T-cell (primary cell): ENCODE measurements at places on chromosomes 1 and 21. TPM values are rescaled to one million over a fixed set of nuclear protein-coding genes. Genes with fewer than 3 reads are reported as not detected.

- peak overlapping the region; percentile 68 for H3K4me3 ChIP-seq
- DNase-seq = no peak
- H3K36me3 ChIP-seq = no peaks in the 10 kb centered on the region
- H3K4me1 ChIP-seq = peaks cover 71% of the 10 kb centered on the region
- H3K27me3 ChIP-seq = peaks cover 30% of the 10 kb centered on the region
Measured at GRCh38 chr1:197917805-197918651, 856 bp downstream of the LHX9 start.

DNA sequence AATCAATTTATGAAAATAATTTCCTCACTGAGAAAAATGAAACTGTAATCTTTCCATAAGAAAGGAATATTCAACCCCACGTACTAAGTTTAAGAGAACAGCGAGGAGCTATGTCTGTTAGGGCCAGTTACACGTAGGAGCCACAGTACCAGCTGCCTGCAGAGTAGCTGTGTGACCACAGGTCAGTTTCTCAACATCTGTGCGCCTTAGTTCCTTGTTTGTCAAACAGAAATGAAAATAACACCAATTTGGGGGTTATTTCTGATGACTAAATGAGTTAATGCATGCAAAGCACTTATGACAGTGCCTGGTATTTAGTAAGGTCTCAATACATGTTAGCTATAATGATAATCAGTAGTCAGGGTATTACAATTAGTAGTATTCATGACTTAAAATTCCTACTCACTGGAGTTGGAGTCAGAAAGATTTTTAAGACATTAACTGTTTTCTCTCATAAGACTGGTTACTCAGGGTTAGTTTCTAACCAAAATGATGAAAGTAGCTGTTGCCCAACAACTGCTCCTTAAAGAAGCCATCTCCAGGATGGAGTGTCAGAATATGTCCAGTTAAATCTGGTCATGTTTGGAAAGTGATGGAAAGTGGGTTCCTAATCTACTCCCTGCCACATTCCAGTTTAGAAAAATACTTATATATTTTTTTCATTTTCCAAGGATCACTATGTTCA, 85.8 kb upstream of the ZNF648 start:
- no peak overlapping the region for H3K27ac ChIP-seq
- DNase-seq = no peak
- H3K36me3 ChIP-seq = no peaks in the 10 kb centered on the region
- H3K4me3 ChIP-seq = no peak overlapping the region

The LCE2C gene
- not detected for total RNA-seq

The BCAN gene
- not detected for total RNA-seq

- no peaks in the 10 kb centered on the region for H3K4me1 ChIP-seq
- no peak overlapping the region for H3K27ac ChIP-seq
- no peak for DNase-seq
- no peaks in the 10 kb centered on the region for H3K36me3 ChIP-seq
- no peak overlapping the region for H3K4me3 ChIP-seq
Measured at GRCh38 chr1:213623862-213624261, 363.9 kb upstream of the PROX1 start.

DNA sequence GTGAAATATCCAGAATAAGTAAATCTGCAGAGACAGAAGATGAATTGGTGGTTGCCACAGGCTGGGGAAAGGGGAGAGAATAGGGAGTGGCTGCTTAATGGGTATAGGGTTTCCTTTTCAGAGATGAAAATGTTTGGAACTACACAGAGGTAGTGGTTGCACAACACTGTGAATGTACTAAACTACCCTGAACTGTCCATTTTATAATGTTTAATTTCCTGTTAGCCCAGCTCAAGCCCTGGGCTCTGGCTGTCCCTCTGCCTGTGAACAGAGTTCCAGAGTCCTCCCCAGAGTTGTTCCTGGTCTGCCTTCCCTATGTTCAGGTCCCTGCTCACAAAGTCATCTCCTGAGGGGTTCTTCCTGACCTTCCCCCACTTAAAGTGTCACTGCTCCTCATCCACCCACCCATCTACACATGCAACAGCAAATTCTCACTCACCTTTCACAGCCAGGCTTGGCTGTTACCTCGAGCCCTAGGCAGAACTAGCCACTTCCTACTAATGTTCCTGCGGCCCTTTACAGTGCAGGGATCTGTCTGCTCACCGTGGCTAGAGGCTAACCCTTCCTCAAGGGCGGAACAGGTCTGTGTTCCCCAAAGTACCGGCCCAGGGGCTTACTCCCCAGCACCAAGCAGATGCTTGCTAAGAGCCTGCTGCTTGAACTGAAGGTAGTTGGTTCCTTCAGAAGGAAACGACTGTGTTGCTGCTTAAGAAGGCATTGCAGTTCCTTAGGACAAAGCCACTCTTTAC, 22.4 kb downstream of the DHCR24 start:
- no peak overlapping the region for H3K27ac ChIP-seq
- DNase-seq = no peak
- H3K4me1 ChIP-seq = peaks cover 3% of the 10 kb centered on the region
- no peaks in the 10 kb centered on the region for H3K36me3 ChIP-seq
- H3K4me3 ChIP-seq = no peak overlapping the region
- no peaks in the 10 kb centered on the region for H3K27me3 ChIP-seq

The TNNT2 gene
- total RNA-seq = not detected

DNA sequence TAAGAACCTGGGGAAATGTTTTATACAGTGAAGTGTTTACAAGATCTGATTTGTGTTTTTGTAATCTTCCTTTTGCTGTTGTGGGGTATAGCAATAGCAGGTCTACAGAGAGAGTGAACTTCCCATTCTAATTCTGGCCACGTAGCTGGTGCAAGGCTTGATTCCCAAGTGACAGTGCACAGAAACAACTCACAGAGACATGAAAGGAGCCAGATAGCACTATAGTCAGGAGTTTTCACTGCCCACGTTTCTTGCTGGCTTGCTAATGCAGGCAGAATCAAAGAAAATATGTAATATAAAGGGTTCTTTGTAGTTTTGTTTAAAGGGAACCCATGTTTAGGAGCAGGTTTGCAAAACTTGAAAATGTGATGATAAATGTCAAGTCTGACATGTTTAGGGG, 170.9 kb upstream of the IVNS1ABP start:
- no peak overlapping the region for H3K4me3 ChIP-seq
- DNase-seq = no peak
- H3K4me1 ChIP-seq = no peaks in the 10 kb centered on the region
- H3K36me3 ChIP-seq = no peaks in the 10 kb centered on the region

The CD34 gene
- total RNA-seq = 0.72 TPM

DNA sequence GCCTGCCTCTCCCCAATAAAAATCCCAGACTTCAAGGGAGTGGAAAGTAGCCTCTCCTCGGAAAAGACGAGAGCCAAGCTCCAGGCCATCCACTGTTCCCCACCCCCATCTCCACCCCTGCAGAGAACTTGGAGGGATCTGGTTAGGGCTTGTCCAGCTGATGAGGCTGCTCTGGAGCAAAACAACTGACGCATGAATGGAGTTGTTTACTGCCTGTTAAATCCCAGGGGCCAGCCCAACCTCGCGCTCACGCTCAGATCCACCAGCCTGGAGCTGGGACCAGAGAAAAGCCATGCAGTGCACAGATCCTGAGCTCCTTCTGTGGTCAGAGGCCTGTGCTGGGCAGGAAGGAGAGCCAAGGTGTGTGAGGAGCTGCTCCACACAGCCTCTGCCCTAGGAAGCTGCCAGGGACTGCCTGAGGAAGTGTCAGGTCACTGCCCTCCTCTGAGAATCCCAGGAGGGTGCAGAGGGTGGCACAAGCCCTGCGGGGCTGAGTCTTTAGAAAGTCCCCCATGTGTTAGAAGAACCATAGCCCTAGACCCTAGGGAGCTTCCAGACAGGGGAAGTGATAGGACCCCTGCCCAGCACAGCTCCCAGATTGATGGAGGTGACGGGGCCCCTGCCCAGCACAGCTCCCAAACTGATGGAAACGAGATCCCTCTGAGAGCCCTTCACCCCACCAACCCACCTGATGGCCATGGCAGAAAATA, 109.0 kb upstream of the IPO9 start:
- no peak overlapping the region for H3K27ac ChIP-seq
- DNase-seq = no peak
- no peaks in the 10 kb centered on the region for H3K4me1 ChIP-seq
- H3K4me3 ChIP-seq = no peak overlapping the region

GRCh38 chr1:59107916-59108315, 189.0 kb upstream of the FGGY start:
- no peak overlapping the region for H3K27ac ChIP-seq
- no peaks in the 10 kb centered on the region for H3K4me1 ChIP-seq

DNA sequence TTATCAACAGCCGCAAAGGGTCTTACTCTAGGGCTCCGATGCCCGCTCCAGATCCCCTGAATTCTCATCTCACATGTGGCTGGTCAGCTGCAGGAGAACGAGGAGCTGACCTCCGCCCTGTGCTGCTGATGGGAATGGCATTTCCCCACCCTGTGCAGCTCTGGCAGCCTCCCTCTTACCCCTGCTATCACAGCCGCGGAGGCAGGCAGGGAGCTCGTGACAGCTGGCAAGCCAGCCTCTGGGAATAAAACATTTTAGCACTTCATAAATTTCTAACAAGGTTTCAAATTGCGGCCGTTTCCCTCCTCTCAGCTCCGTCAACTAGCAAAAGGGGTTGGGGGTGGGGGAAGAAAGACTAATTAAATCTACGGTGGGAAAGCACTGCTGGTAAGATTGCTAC, 81.1 kb downstream of the DSCAM start:
- no peaks in the 10 kb centered on the region for H3K27me3 ChIP-seq
- no peaks in the 10 kb centered on the region for H3K4me1 ChIP-seq
- no peak overlapping the region for H3K27ac ChIP-seq
- H3K4me3 ChIP-seq = no peak overlapping the region
- no peaks in the 10 kb centered on the region for H3K36me3 ChIP-seq

The NOS1AP gene
- total RNA-seq = not detected

GRCh38 chr1:110597966-110598365, 8.2 kb downstream of the KCNA2 start:
- H3K27ac ChIP-seq = no peak overlapping the region
- no peak overlapping the region for H3K4me3 ChIP-seq
- DNase-seq = no peak

GRCh38 chr1:221602830-221603229, 139.1 kb downstream of the DUSP10 start:
- H3K4me1 ChIP-seq = no peaks in the 10 kb centered on the region
- no peak for DNase-seq
- no peak overlapping the region for H3K27ac ChIP-seq
- H3K27me3 ChIP-seq = no peaks in the 10 kb centered on the region
- H3K36me3 ChIP-seq = no peaks in the 10 kb centered on the region

GRCh38 chr1:234963180-234963903, 165.3 kb downstream of the TOMM20 start:
- peaks cover 60% of the 10 kb centered on the region for H3K4me1 ChIP-seq
- H3K4me3 ChIP-seq = peak overlapping the region; percentile 8
- H3K27ac ChIP-seq = peak overlapping the region; percentile 92
- DNase-seq = peak; percentile 89
- H3K36me3 ChIP-seq = no peaks in the 10 kb centered on the region

The KCNT2 gene
- 0.07 TPM for total RNA-seq

The FCGR3A gene
- 3.8 TPM for total RNA-seq

GRCh38 chr1:191895462-191896058, 262.7 kb upstream of the RGS18 start:
- no peaks in the 10 kb centered on the region for H3K27me3 ChIP-seq
- H3K4me3 ChIP-seq = no peak overlapping the region
- no peak overlapping the region for H3K27ac ChIP-seq

DNA sequence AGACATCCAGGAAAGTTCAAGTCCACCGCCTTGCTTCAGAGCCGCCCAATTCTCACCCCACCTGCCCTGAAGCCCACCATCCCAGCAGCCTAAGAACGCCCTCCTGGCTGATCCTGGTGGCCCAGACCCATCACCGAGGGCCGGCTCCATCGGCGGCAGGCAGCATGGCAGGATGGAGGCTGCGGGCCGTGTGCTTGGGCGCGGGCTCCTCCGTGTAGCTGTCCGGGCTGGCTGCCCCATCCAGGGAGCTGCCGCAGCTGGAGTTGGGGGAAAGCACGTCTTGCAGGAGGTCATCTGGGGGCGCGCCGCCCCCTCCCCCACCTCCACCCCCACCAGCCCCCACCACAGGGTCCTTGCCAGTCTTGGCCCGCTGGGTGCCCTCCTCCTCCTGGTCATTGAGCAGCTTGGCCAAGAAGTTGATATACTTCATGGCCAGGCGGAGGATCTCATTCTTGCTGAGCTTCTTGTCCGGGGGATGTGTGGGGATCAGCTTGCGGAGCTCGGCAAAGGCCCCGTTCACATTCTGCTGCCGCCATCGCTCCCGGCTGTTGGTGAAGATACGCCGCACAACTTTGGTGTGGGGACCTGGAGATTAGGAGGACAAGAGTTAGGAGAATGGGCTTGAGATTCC, 12.3 kb downstream of the TAL1 start:
- H3K4me3 ChIP-seq = no peak overlapping the region
- DNase-seq = no peak
- no peaks in the 10 kb centered on the region for H3K36me3 ChIP-seq
- no peaks in the 10 kb centered on the region for H3K4me1 ChIP-seq
- peaks cover 36% of the 10 kb centered on the region for H3K27me3 ChIP-seq

The CLIC6 gene
- 0.35 TPM for total RNA-seq

GRCh38 chr1:95168761-95169351, 51.7 kb downstream of the TLCD4 start:
- DNase-seq = no peak
- no peaks in the 10 kb centered on the region for H3K27me3 ChIP-seq
- no peaks in the 10 kb centered on the region for H3K36me3 ChIP-seq
- no peaks in the 10 kb centered on the region for H3K4me1 ChIP-seq

- peaks cover 6% of the 10 kb centered on the region for H3K36me3 ChIP-seq
- H3K27me3 ChIP-seq = no peaks in the 10 kb centered on the region
- H3K4me3 ChIP-seq = no peak overlapping the region
Measured at GRCh38 chr1:226958300-226958699, 18.2 kb downstream of the COQ8A start.

- H3K27me3 ChIP-seq = peaks cover 13% of the 10 kb centered on the region
- no peaks in the 10 kb centered on the region for H3K36me3 ChIP-seq
- H3K27ac ChIP-seq = no peak overlapping the region
- peaks cover 3% of the 10 kb centered on the region for H3K4me1 ChIP-seq
Measured at GRCh38 chr1:47418681-47419325, 2.7 kb downstream of the FOXE3 start.

- no peaks in the 10 kb centered on the region for H3K4me1 ChIP-seq
- H3K27me3 ChIP-seq = peaks cover 5% of the 10 kb centered on the region
- H3K4me3 ChIP-seq = no peak overlapping the region
- H3K27ac ChIP-seq = no peak overlapping the region
- no peaks in the 10 kb centered on the region for H3K36me3 ChIP-seq
- DNase-seq = no peak
Measured at GRCh38 chr1:64183395-64184002, 19.9 kb upstream of the UBE2U start.

The C1orf141 gene
- total RNA-seq = not detected
